ENCODE measurements at places on chromosomes 6 and 20. TPM values are rescaled to one million over a fixed set of nuclear protein-coding genes. Genes with fewer than 3 reads are reported as not detected.

- no peak for DNase-seq
These were observed 548.2 kb downstream of the PRKN start for GRCh38 chr6:162179196-162179951.

CDSN gene
- total RNA-seq = not detected

DNA sequence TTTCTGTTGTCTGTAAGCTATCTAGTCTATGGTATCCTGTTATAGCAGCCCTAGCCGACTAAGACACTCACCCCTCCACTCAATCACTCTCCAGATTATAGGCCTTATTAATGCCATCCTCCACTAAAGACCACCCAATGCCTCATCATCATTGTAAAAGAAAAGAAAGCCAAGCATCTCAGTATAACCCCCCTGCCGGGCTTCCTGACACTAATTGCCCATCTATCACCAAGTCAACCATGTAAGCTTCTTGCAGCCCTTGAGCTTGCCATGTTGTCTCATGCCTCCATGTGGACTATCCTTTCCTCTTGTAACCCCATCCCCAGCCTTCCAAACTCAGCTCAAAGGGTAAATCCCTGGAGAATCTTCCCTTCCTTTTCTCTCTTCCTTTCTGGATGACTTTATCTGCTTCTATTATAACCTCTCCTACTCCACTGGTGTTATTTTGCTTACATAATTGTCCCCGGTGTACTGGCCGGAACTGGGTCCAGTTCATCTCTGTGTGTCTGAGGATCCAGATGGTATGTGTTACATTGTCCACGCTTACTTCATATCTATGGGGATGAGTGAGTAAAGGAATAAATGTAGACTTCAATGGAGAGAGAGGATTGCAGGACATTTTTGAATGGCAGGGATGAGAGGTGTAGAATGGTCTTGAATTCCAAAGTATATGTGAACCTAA lies 202.9 kb upstream of the SOX4 start:
- no peak for DNase-seq

GRCh38 chr20:61905781-61906523 lies 159.7 kb downstream of the TAF4 start:
- no peak for DNase-seq

- peak; percentile 17 for DNase-seq
These were observed 54.1 kb upstream of the TPD52L1 start for GRCh38 chr6:125099211-125100073.

RAD21L1 gene
- total RNA-seq = not detected
